ENCODE measurements at places on chromosomes 1 and 21.

DNA sequence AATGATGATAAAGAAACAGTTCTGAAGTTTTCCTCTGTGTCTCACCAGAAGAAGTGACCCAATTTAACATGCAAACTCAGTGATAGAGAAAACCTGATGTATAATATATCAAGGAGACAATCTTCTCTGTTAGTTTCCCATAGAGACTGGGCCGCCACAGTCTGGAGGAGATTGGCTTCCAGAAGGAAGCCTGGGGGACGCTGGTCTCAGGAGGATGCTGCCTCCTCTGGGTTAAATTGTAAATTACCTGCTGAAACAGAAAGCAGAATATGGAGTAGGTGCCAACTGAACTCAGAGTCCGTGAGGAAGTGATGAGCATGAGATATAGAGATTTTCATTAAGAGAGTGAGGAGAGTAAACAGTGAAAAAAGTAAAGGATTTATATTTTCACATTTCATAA lies 15.8 kb downstream of the OR14I1 start:
- DNase-seq = no peak

GRCh38 chr1:201766131-201766866 lies 62.7 kb upstream of the IPO9 start:
- DNase-seq = no peak

DNA sequence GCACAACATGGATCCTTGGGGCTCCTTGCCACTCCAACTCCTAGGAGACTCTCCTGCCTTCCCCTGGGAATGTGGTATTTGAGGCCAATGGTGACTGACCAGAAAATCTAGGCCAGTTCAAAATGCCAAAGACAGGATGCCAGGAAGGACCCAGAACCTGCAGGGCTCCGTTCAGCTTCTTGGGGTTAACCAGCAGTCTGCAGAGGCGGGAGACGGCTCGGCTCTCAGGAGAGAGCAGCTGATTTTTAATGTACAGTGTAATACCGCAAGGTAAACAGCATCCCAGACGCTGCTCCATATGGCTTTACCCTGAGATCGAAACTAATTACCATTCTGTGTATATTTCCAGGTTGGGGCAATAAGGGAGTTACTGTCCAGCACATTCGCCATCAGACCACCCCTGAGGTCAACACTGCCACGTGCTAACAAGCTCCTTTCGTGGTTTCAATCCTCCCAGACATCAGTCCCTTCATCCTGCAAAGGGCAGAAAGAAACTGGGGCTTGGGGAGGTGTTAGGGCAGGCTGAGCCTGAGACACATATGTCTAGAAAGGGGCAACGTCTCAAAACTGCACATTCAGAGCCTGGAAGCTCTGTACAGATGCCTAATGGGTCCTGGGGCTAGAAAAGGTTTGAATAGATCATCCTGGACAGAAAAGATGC lies 16.7 kb downstream of the ITPKB start:
- no peak for DNase-seq

- no peak for DNase-seq
Observed at GRCh38 chr1:205438213-205439158, 16.6 kb upstream of the LEMD1 start.

GRCh38 chr1:245605480-245606156 lies 450.8 kb downstream of the KIF26B start:
- DNase-seq = no peak

DNA sequence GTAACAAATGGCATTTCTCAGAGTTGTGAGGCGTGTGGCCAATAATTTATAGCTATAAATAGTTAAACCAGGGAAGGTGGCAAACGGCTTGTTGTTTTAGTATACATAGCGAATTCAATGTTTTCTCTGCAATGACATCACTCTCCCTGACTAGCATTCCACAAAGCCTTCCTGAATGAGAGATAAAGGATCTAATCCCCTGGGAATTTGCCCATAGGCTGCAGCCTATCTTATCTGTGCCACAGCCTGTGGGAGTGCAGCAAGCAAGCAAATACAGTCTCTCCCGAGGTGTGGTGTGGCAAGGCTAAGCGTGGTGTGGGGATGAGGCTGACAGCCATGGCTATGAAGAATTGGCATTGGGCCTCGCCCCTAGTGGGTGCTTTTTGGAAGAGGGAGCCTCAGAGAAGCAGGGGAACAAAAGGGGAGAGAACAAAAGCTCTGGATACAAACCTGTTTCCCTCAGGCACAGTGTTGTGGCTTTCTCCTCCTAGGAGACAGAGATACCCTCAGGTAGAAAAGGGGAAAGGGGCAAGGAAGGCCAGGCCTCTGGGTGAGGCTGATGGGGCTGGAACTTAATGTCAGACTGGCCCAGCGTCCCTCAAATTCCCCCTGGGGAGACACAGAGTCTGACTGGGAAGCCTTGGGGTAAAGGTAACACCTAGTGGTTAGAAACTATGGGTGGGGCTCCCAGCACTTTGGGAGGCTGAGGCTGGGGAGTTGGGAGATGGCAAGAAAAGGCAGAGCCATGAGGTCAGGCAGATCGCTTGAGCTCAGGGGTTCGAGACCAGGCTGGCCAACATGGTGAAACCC lies 8.9 kb downstream of the TAGLN2 start:
- DNase-seq = no peak

- DNase-seq = no peak
Observed at GRCh38 chr1:13462682-13463081, 51.1 kb downstream of the LRRC38 start.

DNA sequence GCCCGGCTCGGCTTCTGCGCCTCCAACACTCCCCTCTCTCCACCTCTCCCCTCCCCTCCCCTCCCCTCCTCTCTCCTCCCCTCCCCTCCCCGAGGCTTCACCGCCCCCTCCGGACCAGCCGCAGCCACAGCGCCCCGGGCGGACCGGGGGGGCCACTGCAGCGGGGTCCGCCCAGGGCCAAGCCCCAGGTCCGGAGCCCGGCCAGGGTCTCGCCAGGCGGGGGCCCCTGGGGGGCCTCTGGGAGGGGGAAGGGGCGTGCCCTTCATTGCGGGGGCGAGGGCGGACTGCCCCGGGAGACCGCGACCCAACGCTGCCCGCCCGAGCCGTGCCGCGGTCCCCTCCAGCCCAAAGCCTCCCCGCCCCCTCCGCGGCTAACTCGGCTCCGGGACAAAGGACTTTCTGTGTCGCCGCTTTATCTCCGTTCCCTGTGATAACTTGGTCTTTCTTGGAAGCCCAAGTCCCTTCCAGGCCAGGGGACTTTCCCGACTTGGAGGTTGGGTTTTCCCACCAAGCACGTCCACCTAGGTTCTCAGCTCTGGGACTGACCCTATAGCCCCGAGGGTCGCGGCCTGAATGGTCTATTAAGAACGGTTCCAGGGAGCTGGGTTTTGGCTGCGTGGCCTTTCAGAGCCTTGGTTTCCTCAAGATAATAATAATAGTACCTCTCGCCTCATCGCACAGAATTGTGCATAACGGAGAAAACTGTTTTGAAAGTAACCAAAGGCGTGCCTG lies at the start of gene UBQLN4:
TSS of gene UBQLN4 (minus strand) at position 31 of the 732 bp plus-strand sequence. CDS start 97 bp downstream, outside the sequence.
- peak; percentile 75 for DNase-seq

- no peak for DNase-seq
Observed at GRCh38 chr1:118243269-118243668, 58.2 kb upstream of the SPAG17 start.

GRCh38 chr1:219150913-219151312 lies 22.8 kb upstream of the LYPLAL1 start:
- DNase-seq = no peak

DNA sequence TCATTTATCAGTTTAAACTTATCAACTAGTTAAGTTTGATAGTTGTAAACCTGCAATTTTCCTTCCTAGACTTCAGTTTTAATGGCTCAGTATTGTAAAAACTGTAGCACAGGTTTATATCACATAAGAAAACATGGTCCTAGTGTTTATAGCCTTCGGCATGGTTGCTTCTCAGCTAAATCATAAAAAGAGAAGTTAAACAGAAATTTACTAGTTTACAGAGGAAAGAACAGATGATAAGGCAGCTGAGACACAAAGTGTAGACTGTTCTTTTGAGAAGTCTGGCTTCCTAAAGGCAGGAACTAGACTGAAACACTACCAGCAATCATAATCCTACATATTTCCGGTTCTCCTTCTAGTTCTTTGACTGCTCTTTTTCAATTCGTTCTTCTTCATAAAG lies 39.8 kb downstream of the WNT2B start:
- DNase-seq = no peak

DNA sequence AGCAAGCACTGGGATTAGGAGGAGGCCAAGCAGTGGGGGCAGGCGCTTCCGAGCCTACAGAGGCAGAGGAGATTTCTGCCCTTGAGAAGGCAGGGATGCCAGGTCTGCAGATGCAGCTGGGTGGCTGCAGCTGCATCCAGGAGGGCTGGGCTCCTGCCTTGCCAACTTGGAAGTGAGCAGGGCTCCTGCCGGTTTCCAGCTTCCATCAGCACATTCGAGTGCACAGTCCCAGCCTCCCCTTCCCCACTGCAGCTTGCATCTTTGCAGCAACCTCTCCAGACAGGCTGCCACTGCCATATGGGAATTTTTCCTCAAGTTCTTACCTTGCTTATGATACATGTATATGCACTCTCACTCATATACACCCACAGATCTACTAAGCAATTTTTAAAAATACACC lies 1234.3 kb upstream of the B3GALT2 start:
- no peak for DNase-seq

DNA sequence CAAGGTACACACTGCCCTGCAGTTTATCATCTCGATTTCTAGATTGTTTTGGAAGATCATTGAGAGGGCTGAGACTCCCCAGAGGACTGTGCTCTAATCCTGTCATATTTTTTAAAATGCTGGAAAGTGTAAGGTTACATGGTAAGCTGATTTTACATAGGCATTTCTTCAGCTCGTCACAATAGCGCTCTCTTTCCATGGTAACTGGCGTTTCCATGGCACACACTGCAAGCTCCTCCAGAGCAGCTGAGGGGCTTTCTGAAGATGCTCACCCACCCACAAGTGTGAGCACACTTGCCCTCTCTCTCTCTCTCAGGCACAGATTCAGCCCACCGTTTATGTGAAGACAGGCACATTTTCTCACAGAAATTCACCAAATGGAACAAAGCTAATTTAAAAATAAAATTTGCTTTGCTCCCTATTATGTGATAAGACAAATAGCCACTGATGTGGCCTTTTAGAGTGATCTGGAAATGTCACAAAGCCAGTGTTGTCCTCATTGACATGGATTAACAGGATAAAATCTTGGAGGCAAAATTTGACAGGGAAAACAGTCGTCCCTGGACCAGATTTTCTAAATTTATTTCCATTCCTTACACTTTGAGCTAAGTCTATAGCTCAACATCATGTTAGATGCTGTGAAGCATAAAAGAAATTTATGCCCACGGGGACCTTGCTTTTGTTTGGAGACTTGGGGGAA lies 421.5 kb downstream of the RWDD3 start:
- no peak for DNase-seq

- DNase-seq = no peak
Observed at GRCh38 chr1:114215436-114215835, 61.8 kb upstream of the SYT6 start.

DNA sequence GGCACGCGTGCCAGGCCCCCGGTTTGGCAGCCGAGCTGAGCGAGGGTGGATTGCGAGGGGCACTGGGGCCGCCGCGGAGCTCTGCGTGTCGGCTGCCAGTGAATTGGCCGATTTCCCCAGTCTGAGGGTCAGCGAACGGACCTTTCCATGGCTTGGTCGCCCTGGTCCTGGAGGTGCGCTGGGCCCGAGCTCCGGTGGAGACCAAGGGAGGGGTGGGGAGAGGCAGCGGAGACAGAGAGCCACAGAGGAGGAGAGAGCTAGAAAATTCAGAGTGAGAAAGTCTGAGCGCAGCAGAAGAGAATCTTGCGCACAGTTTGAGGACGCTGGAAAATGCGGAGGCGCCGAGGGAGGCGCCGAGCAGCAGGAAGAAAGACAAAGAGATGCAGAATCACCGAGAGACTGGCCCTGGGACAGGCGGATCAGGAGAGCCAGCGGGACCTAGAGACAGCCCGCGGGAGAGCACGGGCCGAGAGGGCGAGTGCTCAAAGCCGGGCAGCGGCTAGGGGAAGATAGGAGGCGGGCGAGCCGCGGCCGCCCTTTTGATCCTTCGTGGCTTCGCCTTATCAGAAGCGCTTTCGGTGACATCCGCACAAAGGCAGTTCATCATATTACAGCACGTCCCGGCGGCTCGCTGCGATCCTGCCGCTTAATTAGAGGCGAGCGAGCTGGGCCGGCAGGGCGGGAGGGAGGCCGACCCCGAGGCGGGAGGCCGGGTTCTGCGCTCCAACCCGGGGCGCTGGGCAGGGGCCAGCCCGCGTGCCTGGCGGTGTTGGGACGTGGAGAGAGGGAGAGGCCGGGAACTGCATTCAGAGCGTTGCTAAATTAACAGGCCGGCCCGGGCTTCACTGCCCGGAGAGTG lies 12.7 kb downstream of the PAX7 start:
- no peak for DNase-seq

GRCh38 chr21:16633831-16634459 lies 878.9 kb upstream of the CXADR start:
- DNase-seq = no peak

GRCh38 chr1:93468662-93469061 lies 20.7 kb downstream of the FNBP1L start:
- no peak for DNase-seq

DNA sequence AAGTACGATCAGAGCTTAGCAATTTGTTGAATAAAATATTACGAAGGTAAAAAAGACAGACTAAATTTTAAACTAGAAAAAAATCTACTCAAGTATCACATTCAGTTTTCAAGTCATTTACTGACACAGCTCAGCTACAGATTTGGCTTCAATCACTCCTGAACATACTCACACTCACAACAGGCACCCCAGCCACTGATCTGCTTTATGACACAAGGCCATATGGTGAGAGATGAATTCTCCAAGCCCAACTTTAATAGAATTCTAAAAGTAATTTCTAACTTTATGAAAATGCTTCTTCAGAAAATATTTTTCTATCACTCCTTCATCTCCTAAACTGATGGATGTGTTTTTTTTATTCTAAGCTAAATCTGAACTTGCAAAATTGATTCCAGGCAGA lies 337.1 kb downstream of the HHIPL2 start:
- no peak for DNase-seq

GRCh38 chr1:40308036-40308727 lies 8.9 kb downstream of the COL9A2 start:
- DNase-seq = no peak

DNA sequence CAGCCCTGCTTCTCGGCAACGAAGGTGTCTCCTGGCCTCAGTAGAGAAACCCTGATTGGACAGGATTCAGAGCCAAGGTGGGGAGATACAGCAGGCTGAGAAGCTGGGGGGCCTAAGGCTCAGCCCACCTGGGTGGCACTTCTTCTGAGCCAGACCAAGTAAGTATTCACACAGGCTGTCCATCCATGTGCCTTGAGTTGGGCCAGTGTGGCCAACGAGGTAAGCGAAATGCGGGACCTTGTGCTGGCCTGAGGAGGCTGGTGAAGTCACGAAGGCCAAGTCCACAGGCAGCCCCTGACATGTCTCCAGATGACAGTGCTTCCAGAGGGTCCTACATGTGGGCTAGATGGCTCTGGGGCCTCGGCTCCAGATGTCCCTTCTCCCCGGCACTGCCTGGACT lies 91.4 kb downstream of the ITPKB start:
- no peak for DNase-seq
